Activated naive CD8-positive, alpha-beta T cell treated with anti-CD3 and anti-CD28 coated beads, Interleukin-2, amount 50 U/mL, for 16 hours (primary cell): ENCODE measurements at places on chromosomes 12 and 14.

DNA sequence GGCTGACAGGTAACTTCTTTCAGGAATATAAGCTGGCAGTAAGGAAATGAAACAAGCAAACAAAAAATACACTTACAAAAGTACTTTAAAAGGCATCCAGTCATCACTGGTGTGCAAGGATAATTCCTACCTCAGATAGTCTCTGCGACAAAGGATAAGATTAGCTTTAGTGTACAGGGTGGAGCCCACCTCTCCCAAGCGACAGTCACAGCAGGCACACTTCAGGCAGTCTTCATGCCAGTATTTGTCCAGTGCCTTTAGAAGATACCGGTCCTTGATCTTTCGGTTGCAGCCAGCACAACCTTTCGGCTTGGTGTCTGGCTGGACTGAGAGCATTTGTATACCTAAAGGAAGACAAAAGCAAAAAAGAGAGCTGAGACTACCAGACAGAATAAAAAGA, 5.4 kb downstream of the LMO3 start:
- DNase-seq, result no peak

GRCh38 chr12:30582943-30583342, 112.7 kb downstream of the IPO8 start:
- DNase-seq, result no peak

DNA sequence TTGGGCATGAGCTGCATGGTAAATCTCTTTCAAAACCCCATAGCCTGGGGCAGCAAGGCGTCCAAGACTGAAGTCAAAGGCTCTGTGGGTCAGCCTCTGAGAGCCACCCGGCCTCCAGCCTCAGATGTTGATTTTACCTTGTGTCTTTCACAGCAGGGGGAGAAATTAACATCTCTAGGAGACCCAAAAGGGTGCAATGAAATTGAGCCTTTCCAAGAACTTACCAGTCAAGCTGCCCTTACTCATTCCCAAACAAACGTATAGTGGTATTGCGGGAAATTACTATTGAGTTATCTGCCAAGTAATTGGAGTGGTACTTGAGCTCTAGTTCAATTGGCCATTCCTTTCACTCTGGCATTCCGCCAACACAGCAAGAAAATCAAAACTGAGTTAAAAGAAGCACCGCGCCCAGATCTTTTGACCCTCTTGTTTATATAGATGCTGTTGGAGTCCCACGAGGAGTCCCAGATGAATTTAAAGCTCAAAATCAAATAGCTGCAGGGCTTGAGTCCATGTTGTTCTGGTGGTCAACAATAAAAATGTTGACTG, 380.7 kb upstream of the SYT1 start:
- DNase-seq, result no peak

- no peak for DNase-seq
Measured at GRCh38 chr14:40074169-40074568, 641.9 kb upstream of the FBXO33 start.

DNA sequence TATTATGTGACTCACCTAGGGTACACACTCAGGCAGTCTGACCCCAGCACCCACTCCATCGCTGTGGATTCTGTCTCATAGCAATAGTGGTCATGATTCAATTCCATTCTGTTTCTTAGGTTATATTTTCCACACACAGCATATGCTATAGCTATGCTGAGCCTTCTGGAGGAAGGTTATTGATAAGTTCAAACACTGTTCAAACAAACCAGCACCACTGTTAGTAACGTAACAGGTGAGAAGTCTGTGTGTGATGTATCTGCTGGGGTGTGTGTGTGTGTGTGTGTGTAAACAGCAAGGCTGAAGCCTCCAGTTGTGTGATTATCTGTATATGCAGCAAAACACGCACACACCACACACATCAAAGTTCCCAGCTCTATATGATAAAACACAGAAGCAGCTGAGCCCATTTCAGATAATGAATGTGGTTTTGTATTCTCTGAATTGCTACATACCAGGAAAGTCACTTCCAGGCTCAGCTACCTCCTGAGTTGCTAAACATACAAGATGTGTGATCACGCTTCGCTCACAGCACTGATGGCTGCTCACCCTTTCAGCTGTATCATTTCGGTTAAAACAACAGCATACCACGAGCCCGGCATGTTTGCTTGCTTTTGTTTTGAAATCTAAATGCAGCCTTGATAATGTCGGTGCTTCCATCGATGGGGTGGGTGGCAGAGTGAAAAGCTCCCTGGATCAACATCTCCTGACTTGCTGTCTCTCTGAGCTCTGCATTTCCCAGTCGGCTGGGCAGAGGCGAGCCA, 6.8 kb upstream of the SYNE3 start:
- DNase-seq, result peak; percentile 32
